ENCODE measurements at places on chromosomes 13 and 19. TPM values are rescaled to one million over a fixed set of nuclear protein-coding genes. Genes with fewer than 3 reads are reported as not detected.

CYP2S1 gene
- 4.1 TPM for total RNA-seq

NCR1 gene
- not detected for total RNA-seq

CYTH2 gene
- 44.1 TPM for total RNA-seq

MISP3 gene
- total RNA-seq = 3.3 TPM

TEX101 gene
- total RNA-seq = not detected

SHANK1 gene
- 2.2 TPM for total RNA-seq

LRRC25 gene
- 0.35 TPM for total RNA-seq

SIGLEC6 gene
- total RNA-seq = not detected

ZNF71 gene
- 11.5 TPM for total RNA-seq

MIA gene
- total RNA-seq = not detected

ZNF415 gene
- not detected for total RNA-seq
